ENCODE measurements at places on chromosomes 4 and X.

- no peak for DNase-seq
Observed at GRCh38 chrX:148930206-148930729, 429.9 kb downstream of the AFF2 start.

GRCh38 chrX:49845701-49846403 lies 16.7 kb downstream of the PAGE4 start:
- no peak for DNase-seq

GRCh38 chr4:181659202-181659601 lies 584.0 kb upstream of the TENM3 start:
- no peak for DNase-seq

GRCh38 chrX:1925053-1925481 lies 310.2 kb downstream of the ASMT start:
- no peak for DNase-seq

DNA sequence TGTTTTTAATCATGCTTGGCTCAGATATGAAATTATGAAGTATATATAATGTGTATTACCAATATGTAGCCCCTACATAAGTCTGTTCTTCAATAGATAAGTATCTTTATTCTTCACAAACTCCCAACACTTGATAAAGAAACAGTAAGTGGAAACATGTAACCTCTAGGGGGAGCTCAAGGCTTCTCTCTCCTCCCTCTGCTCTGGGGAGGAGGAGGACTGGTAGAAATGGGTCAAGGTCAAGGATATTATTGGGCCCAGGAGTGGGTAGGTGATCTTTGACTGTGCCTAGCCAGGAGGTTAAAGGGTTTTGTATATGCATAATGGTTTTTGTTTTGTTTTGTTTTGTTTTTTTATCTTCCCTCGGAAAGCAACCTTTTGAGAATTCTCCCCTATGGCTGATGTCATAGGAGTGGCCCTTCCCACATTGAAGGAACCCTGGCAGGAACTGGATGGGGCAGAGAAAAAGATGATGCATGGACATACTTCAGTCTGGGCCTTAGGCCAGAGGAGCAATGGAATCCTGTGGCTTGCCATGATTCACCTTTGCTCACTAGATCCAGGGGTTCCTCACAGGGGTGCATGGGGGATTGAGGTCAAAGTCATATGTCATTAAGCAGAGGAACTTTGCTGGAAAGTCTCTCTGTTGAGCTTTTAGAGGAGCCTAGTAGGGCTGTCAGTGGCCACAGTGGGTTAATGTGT lies 460.3 kb downstream of the MID1IP1 start:
- DNase-seq: peak; percentile 40

DNA sequence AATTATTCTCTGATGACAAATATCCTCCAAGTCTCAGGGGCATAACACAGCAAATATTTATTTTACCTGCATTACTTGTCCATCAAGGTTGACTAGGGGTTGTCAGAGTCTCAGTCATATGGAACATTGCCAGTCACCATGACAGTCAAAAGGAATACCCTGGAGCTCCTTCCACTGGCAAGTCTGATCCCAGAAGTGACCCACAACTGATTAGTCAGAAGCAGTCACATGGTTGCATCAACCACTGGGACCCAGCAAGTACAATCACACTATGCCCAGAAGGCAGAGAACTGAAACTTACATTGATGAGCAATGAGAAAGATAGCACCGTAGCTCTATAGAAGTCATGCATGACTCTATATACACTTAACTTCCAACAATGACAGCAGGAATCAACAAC lies 41.9 kb upstream of the SOD3 start:
- DNase-seq: no peak

- no peak for DNase-seq
Observed at GRCh38 chr4:181690498-181690897, 552.7 kb upstream of the TENM3 start.

GRCh38 chrX:68175562-68175961 lies 257.7 kb downstream of the OPHN1 start:
- no peak for DNase-seq

DNA sequence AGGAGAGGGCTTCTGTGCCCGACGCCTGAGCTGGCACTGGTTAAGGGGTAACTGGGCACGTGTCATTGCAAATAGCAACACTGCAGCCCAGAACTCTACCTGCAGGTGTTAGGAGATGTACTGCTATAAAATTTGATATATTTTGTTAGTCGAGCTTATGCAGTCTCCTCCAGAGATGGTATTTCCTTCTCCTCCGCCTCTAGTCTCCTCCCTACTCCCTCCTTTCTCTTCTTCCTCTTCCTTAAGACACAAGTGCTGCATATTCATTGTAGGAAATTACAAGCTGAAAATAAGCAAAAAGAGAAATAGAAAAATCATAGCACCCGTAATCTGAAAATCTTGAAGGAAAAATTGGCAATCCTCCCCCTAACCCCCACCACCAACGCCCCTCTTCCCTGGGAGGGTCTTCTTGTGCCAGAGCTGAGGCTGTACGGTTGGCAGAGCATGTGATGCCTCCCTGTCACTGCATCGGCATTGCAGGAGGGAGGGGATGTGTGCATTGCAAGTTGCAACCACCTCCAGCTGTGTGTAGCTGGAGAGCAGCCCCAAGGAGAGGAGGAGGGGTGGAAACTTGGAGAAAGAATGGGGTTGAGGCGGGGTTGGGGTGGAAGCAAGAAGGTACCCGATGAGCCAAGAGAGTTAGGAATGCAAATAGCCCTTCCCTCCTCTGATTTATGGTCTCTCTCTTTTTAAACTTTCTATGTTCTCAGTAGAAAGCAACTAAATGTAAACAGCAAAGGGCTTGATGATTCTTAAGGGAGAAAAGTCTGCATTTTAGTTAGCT lies 48.3 kb upstream of the MND1 start:
- DNase-seq: peak; percentile 41

GRCh38 chr4:8346838-8347605 lies 77.5 kb downstream of the HTRA3 start:
- no peak for DNase-seq

GRCh38 chrX:66015152-66015831 lies 24.6 kb downstream of the VSIG4 start:
- DNase-seq: no peak

DNA sequence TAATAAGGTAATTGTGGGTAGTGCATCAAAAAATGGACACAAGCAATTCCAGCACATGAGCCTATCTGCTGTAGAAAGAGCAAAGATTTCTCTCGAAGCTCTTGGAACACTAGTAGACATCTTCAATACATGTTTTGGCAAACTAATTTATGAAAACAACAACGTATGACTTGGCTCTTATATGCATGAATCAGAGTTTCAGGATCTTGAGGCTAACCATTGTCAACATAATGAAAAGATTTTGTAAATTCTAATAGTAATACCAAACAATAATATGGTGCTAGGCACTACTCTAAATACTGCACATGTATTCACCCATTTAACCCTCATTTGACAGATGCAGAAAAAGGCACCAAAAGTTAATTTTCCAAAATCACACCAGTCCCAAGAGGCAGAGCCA lies 25.1 kb upstream of the ANKRD50 start:
- DNase-seq: no peak

DNA sequence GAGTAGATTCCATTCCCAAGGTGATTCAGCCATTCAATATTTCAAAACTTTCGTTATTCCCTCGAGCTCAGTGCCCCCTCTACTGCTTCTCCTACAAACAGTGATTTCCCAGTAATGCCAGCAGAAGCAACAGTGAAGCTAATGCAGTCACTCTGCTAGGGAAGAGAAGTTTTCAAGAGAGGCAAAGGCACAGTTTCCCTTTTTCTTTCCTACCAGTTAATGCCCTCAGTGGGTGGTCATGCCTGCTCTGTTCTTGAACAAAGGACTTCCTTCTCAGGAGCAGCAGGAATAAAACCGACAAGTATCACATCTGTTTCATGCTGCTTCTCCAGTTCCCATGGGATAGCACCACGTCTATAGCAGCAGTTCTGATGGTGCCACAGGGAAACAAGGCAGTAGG lies 317.2 kb downstream of the TENM3 start:
- DNase-seq: no peak

DNA sequence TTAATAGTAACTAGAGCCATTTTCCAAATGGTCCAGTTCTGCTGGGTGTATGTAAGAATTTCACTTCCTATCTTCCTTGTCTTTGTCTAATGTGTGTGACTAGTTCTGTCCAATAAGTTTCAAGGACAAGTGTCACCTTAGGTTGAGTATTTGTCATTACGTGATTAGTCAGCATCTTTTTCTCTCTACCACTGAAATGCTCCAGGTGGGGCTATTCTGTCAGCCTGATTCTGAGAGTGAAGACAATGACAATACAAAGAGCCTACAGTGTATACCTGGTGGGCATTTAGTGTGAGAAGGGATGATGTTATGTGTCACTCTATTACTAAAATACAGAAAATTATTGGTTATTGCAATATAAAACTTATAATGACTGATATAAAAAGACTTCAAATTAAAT lies 876.3 kb downstream of the C4orf33 start:
- DNase-seq: no peak

GRCh38 chrX:70231666-70232065 lies 2.8 kb upstream of the AWAT1 start:
- DNase-seq: no peak

DNA sequence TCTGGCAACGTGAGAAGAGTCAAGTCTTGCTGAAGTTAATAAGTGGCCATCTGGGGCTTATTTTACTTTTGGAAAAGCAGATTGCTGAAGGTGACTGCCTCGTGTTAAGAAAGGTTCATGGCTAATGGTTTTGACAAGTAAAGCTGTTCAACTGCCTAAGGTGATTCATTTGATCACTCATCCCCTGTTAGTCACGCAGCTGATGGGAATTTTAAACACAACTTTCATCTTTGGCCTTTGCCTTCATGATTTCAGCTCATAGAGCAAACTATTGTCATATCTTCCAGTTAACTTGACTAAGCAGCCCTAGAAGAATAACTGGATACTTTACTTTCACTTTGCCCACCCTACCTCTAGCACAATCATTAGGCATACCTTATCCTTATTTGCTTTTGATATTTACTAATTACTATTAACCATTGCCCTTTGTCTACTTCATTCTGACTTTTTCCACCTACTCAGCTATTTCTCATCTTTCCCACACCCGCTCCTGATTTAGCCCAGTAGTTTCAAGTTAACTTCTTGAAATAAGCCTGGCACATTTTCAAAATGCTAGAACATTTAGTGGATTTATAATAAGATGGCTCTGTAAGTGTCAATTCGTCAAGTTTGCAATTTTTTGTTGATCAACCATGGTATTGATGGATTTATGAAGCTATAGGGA lies 170.6 kb upstream of the S100G start:
- peak; percentile 35 for DNase-seq

DNA sequence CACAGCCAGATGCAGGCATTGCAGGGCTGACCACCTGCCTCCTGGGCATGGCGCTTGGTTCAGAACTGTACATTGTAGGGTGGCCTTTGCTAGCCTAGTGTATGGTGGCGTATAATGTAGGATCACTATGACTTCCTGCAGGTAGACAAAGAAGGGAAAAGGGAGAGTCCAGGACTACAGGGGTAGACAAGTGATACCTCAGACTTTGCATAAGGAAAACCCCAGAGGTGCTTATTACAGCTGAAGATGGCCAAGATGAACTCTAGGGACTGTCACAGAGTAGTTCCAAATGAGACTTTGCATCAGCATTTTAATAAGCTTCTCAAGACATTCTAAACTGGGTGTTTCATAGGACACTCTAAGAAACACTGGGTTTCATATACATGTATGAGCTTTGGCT lies 116.4 kb upstream of the PUDP start:
- DNase-seq: no peak

GRCh38 chrX:40172401-40173142 lies 74.8 kb upstream of the BCOR start:
- no peak for DNase-seq

- DNase-seq: no peak
Observed at GRCh38 chr4:156176896-156177295, 223.2 kb upstream of the CTSO start.

DNA sequence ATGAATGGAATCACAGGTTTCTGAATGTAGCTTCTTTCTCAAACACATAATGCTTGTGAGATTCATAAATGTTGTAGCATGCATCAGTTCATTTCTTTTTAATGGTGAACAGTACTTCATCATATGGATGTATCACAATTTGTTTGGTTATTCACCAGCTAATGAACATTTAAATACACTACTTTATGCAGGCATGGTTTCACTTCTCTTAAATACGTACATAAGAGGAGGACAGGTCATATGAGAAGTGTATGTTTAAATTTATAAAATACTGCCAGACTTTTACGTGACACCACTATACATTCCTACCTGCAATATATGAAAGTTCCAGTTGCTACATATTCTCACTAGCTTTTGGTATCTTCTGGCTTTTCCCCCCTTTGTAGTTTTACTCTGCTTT lies 65.4 kb downstream of the ANKRD17 start:
- no peak for DNase-seq

GRCh38 chr4:21819086-21819485 lies 129.5 kb downstream of the KCNIP4 start:
- DNase-seq: no peak

- DNase-seq: no peak
Observed at GRCh38 chr4:152265149-152265621, 270.7 kb downstream of the FBXW7 start.

- DNase-seq: no peak
Observed at GRCh38 chrX:15888062-15888461, 33.4 kb upstream of the AP1S2 start.

DNA sequence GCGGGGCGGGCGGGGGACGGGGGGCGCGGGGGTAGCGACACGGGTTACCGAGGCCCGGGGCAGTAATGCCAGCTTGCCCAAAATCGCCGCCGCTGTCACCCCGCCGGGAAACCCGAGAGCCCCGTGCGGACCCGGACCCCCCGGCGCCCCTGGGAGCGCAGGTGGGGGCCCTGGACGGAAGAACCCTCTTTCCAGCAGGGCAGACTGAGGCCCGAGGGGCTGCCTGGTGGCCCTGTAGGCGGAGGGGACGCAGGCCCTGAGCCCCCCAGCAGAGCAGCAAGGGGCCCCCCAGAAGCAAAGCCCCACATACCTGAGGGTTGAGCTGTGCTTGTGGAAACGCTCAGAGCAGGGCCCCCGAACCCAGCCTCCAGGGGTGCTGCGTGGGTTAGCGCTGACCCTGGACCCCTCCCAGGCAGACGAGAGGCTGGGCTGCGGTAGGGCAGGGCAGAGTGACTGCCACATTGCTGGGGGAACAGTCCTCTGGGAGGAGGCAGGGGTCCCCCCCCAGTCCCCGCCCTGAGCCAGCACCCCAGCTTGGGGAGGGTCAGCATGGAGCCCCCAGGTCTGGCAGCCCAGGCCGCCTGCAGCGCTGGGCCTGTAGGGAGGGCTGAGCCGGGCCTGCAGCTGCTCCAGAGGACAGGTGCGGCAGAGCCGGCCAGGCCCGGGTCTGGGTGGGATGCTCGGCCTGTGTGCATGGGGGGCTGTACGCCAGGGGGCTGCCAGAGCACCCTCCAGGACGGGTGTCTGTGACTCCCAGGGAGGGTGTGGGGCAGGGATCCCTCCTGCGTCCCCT lies 646 bp downstream of the DOK7 start:
- no peak for DNase-seq
